ENCODE measurements at places on chromosomes 3 and 15.

DNA sequence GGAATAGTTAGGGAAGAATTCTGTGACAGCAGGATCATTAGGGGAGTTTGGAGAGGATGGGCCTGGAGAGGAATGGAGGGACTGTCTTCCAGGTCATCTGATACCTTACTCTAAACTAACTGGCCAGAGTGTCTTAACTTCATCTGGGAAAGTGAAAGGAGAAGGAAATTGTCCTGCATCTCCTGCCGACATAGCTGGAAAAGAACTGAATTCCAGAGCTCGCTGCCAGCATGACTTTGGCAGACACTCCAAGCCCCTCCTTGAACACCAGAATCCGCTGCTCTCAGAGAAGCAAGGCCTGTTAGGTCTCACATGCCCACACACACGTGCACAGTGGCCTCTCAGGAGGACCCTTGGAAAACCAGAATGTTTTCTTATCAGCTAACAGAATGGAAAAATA lies 10.5 kb downstream of the ABI3BP start:
- DNase-seq: no peak

DNA sequence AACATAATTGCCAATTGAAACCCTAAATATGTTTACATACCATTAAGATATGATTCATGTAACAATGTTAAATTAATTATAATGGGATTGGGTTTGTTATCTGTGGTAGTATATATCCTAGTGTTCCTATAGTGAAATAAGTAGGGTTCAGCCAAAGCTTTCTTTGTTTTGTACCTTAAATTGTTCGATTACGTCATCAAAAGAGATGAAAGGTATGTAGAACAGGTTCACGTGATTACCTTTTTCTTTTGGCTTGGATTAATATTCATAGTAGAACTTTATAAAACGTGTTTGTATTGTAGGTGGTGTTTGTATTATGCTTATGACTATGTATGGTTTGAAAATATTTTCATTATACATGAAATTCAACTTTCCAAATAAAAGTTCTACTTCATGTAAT lies 212.4 kb downstream of the CHL1 start:
- DNase-seq: no peak

DNA sequence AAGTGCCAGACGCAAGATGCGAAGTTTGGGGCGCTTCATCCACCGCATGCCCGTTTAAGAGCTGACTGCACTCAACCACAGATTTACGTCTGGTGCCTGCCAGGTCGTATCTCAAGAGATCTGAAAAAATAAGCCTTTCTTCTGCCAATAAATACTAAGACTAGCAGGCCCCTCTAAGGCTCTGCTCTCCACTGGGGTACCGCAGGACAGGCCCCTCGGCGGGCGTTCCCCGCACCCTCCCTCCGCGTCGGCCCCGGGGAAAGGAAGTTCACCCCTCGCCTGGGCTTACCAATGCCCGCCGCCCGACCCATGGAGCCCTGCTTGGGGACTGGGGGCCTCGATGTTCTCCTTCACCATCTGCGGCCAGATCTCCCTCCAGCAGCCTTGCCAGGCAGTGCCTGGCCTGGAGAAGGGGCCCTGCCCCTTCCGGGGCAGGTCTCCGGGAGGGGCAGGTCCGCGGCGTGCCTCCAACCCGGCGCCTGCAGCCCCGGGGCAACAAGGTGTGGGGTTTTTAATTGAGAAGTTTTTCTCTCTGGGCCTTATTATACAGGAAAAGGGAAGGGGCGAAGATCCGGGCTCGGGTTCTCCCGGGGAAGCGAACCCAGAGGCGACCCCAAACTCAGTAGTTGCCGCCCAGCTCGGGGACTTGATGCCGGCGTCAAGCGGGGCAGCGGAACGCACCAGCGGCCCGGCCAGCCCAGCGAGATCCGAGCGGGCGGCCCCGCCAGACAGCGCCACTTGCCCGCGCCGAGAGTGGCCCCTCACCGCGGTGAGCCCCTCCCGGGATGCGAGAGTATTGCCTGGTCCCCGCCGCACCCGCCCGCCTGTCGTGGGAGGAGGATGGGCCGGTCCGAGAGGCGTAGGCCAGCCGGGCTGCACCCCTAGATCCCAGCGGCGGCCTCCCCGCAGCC lies 735 bp downstream of the GOLGA8B start:
- peak; percentile 47 for DNase-seq

DNA sequence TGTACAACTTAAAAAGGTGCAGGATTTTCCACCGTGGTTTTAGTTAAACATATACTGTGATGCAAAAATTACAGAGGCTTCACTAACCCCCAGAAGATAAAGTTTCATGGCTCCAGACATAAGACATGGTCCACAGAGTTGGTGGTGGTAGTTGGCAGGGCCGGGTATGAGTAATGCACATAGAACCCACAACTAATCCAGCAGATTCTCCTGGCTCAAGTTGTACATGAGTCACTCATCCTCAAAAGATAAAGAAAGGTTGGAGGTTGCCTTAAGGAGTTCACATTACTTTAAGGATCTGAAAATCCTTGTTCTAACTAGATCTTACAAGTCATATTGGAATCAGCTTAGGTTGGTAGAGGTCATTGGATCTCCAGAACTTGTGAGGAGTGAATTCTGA lies 98.3 kb upstream of the ZBTB20 start:
- DNase-seq: no peak

DNA sequence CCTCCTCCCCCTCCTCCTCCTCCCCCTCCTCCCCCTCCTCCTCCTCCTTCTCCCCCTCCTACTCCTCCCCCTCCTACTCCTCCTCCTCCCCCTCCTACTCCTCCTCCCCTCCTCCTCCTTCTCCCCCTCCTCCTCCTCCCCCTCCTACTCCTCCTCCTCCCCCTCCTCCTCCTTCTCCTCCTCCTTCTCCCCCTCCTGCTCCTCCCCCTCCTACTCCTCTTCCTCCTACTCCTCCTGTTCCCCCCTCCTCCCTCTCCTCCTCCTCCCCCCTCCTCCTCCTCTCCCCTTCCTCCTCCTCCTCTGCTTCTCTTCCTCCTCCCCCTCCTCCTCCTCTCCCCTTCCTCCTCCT lies 17.1 kb upstream of the EPHB3 start:
- DNase-seq: no peak

All from activated T-cell treated with anti-CD3 and anti-CD28 coated beads for 48 hours (primary cell).